Effector memory CD4-positive, alpha-beta T cell (primary cell): ENCODE measurements at places on chromosomes 5 and 9.

GRCh38 chr5:99305045-99305580 lies 376.3 kb upstream of the CHD1 start:
- DNase-seq = no peak
- no peak overlapping the region for H3K27ac ChIP-seq
- H3K4me1 ChIP-seq = no peaks in the 10 kb centered on the region
- no peaks in the 10 kb centered on the region for H3K36me3 ChIP-seq

DNA sequence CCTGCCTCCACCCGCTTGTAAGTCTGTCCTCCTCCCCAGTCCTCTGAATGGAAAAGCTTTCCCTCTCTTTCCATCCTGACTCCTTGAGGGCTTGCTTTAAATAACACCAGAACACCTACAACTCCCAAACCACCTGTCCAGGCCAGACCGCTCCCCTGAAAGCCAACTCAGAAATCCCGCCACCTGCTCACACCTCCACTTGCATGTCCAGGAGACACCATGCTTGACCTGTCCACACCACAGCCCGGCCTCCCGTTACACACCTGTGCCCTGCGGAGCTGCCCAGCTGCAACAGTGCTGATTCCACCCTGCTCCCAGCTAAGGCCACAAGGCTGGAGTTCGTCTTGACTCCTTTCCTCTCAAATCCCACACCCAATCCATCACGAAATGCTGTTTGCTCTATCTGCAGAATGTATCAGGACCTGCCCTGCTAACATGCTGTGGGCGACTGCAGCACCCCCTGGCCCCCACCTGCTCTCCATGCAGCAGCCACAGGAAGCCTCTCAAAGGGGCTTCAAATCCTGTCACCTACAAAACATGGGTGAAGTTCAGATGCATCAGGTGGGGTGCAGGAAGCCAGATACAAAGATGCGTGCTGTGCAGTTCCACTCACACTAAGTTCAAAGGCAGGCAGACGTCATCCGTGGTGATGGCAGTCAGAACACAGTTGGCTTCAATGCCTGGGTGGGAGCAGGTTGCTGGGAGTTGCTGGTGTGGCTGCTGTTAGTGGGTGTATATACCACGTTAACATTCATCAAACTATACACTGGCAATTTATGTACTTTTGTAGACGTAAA lies 166.0 kb downstream of the ROR2 start:
- no peak overlapping the region for H3K27ac ChIP-seq
- H3K36me3 ChIP-seq = no peaks in the 10 kb centered on the region
- H3K4me1 ChIP-seq = no peaks in the 10 kb centered on the region
- no peak for DNase-seq
- no peaks in the 10 kb centered on the region for H3K27me3 ChIP-seq

GRCh38 chr9:97895695-97896332 lies 26.5 kb downstream of the TRMO start:
- no peaks in the 10 kb centered on the region for H3K27me3 ChIP-seq
- H3K4me3 ChIP-seq = no peak overlapping the region
- no peak overlapping the region for H3K27ac ChIP-seq
- H3K36me3 ChIP-seq = peaks cover 8% of the 10 kb centered on the region

DNA sequence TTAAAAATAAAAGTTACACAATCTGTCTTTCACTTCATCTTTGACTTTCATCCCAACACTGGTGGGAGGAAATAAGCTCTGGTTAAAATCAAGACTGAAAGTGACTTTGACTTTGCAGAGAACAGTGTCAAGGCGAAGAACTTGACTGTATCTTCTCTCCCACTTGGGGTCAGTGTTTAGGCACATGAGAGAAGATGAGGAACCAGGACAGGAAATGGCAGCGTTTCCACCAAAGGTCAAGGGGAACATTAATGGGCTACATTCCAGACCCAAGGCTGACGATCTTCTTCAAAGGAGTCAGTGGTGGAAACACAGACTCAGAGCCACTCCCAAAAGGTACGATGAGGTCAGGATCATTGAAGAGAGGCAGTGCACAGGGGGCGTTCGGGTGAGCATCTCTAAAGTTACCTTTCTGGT lies 409.5 kb downstream of the ARHGEF28 start:
- H3K4me3 ChIP-seq = no peak overlapping the region
- H3K36me3 ChIP-seq = no peaks in the 10 kb centered on the region
- no peak for DNase-seq
- H3K27ac ChIP-seq = no peak overlapping the region
- H3K27me3 ChIP-seq = no peaks in the 10 kb centered on the region

GRCh38 chr9:20604562-20604961 lies 17.7 kb downstream of the MLLT3 start:
- no peak for DNase-seq
- H3K27ac ChIP-seq = no peak overlapping the region
- H3K36me3 ChIP-seq = no peaks in the 10 kb centered on the region
- no peaks in the 10 kb centered on the region for H3K27me3 ChIP-seq

- no peaks in the 10 kb centered on the region for H3K36me3 ChIP-seq
- no peaks in the 10 kb centered on the region for H3K4me1 ChIP-seq
- H3K27ac ChIP-seq = no peak overlapping the region
- DNase-seq = no peak
- no peak overlapping the region for H3K4me3 ChIP-seq
Observed at GRCh38 chr5:65359569-65359968, 122.2 kb downstream of the ADAMTS6 start.

DNA sequence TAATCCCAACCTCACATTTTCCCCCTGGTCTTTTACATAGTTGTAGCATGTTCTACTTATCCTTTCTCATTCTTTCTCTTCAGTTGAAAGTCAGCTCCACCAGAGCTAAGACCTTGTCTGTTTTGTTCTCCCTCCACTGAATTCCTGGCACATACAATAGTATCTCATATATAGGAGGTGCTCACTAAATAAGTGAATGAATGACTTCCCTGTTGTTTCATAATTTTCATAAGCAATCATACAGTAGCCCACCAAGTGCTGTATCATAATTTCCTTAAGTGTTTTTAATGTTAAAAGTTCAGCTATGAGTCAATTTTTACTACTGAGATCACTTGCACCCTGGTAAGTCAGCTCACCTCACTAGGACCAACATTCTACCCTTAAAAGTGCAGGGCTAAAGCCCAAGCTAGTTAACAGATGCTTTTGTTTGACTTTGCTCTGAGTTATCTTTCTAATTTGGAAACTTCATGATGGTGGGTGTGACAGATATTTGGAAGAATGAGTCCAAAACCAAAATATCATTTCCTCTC lies 27.6 kb downstream of the TMEM245 start:
- H3K4me3 ChIP-seq = no peak overlapping the region
- H3K27ac ChIP-seq = no peak overlapping the region
- H3K27me3 ChIP-seq = no peaks in the 10 kb centered on the region
- DNase-seq = no peak
- H3K4me1 ChIP-seq = peaks cover 4% of the 10 kb centered on the region
